Stimulated activated CD4-positive, alpha-beta T cell treated with anti-CD3 and anti-CD28 coated beads, TNF-alpha, amount 100 ng/mL, for 1 hour (primary cell): ENCODE measurements at places on chromosomes 16 and 17.

- no peak for DNase-seq
These were observed at the start of gene AANAT for GRCh38 chr17:76467366-76467765. TSS of gene AANAT (plus strand) at chr17:76467603. CDS start at chr17:76468747, 1,144 bp downstream.

DNA sequence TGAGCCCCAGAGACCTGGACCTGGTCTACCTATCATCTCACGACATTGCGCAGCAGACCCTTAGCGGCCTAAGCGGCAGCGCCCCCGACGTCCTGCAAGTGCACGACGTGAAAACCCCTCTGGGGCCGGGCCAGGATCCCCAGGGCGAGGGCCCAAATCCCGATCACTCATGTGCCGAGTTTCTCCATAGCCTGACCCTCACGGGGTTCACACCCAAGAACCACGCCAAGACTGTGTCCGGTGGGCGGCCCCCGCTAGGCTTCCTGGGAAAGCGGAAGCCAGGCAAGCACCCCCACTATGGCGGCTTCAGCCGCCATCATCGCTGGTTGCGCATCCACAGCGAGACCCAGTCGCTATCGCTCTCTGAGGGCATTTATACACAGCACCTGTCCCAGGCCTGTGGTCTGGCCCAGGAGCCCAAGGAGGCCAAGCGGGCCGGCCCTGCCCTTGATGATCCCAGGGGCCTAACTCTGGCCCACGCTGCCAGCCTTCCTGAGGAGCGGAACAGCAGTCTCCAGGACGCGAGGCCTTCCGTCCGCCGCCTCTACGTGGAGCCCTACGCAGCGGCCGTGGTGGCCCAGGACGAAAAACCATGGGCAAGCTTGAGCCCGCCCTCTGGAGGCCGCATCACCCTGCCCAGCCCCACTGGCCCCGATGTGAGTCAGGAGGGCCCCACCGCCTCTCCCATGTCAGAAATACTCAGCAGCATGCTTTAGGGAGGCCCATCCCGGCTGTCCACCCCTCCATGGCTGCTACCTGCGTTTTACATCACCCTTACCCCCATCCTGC, 82.8 kb upstream of the NOG start:
- DNase-seq: no peak

GRCh38 chr17:66371561-66371960, 69.1 kb downstream of the PRKCA start:
- DNase-seq: no peak

DNA sequence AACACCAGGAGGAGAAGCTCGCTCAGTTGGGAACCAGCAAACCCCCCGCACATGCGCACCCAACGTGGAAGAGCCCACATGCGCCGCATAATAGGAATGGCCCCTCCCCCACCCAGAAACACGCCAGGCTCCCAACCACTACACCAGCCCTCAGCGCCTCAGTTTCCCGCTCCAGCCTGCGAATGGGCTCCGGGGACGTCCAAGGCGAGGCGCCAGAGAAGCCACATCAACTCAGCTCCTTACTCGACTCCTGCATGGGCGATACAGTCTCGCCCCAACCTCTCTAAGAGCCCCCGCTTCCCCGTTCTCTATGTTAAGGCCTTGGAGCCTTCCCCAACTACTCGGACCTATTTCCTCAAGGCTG, 504 bp downstream of the SRSF1 start:
- peak; percentile 10 for DNase-seq

DNA sequence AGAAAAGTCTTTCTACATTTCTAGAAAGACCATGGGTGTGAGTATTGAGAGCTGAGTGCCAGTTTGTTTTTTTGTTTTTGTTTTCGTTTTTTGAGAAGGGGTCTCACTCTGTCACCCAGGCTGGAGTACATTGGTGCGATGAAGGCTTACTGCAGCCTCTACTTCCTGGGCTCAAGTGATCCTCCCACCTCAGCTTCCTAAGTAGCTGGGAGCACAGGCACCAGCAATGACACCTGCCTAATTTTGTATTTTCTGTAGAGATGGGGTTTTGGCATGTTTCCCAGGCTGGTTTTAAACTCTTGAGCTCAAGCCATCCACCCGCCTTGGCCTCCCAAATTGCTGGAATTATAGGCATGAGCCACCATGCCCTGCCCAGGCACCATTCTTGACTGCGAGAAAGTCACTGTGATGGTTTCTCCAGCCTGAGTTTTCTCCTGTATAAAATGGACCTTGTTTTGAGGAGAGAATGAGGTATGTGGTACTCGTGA, 673.8 kb downstream of the MAF start:
- no peak for DNase-seq

GRCh38 chr16:67430977-67431774, at the start of gene HSD11B2:
TSS of gene HSD11B2 (plus strand) at chr16:67431121. CDS start at chr16:67431249, 128 bp downstream.
- no peak for DNase-seq

- no peak for DNase-seq
These were observed 970 bp downstream of the EPN2 start for GRCh38 chr17:19238167-19238505.

GRCh38 chr17:78672005-78672404, 94.8 kb upstream of the DNAH17 start:
- no peak for DNase-seq

DNA sequence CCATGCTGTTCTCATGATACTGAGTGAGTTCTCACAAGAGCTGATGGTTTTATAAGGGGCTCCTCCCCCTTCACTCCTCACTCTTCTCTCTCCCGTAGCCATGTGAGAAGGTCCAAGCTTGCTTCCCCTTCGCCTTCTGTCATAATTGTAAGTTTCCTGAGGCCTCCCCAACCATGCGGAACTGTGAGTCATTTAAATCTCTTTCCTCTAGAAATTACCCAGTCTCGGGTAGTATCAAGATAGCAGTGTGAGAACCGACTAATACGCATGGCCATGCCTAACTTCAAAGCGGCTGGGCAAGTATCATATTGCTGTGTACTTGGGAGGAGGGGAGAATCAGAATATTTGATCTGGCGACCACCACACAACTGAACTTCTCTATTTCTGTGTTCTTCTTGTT, 88.3 kb downstream of the PRKCB start:
- DNase-seq: no peak

GRCh38 chr17:9195411-9195810, 174.1 kb downstream of the NTN1 start:
- no peak for DNase-seq

GRCh38 chr17:34895383-34895782, 65.9 kb downstream of the CCT6B start:
- DNase-seq: no peak

- no peak for DNase-seq
These were observed 705 bp downstream of the FOXK2 start for GRCh38 chr17:82519971-82520903.

DNA sequence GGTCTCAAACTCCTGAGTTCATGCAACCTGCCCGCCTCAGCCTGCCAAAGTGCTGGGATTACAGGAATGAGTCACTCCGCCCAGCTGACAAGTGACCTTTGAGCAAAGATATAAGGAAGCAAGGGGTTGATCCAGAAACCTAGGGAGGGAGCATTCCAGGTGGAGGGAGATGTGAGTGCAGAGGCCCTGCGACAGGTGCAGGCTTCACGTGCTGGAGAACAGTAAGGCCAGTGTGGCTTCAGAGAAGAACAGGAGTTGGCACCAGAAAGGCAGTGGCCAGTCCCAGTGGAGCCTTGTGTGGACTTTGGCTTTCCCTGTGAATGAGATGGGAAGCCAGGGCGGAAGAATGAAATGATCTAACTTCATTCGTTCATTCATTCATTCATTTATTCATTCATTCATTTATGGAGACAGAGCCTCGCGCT, 73.6 kb upstream of the HAS3 start:
- DNase-seq: no peak

GRCh38 chr17:57400648-57401047, 144.3 kb downstream of the MSI2 start:
- no peak for DNase-seq

DNA sequence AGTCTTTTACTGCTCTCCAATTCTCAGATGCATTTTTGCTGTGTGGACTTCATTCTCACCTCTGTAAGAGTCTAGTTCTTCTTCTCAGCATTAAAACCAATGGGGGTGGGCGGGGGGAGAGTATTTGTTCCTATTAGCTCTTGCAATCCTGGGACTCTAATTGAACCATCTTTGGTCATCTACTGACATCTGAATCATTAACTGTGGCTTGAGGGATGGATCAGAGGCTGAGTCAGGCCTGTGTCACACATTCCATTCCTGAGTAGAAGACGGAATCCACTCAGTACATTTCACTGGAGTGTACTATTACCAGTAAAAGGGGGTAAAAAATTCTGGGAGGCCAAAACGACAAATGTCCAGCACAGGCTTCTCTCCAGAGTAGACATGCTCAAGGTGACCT, 12.8 kb upstream of the ZNF23 start:
- no peak for DNase-seq

DNA sequence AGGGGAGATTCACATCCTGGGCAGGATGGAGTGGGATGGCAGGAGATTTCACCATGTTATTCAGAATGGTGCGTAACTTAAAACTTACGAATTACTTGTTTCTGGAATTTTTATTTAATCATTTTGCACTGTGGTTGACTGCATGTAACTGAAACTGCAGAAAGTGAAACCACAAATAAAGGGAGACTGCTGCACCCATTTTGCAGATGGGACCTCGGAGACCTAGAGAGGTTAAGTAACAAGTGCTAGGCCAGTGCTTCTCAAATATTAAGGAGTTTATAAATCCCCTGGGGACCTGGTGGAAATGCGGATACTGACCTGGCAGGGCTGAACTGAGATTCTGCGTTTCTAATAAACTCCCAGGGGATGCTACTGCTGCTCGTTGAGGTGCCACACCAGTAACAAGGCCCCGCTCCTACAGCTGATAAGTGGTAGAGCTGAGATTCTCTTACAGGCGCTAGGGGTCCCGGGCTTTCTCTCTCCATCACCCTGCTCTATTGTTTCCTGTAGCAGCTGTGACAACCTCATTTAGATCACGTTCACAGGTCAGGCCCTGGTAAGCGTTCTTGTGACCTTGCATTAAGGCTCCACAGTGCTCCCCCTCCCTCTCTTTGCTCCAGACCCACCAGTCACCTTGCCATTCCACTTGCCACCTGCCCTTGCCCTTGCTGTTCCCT, 167.1 kb upstream of the CDH13 start:
- no peak for DNase-seq

DNA sequence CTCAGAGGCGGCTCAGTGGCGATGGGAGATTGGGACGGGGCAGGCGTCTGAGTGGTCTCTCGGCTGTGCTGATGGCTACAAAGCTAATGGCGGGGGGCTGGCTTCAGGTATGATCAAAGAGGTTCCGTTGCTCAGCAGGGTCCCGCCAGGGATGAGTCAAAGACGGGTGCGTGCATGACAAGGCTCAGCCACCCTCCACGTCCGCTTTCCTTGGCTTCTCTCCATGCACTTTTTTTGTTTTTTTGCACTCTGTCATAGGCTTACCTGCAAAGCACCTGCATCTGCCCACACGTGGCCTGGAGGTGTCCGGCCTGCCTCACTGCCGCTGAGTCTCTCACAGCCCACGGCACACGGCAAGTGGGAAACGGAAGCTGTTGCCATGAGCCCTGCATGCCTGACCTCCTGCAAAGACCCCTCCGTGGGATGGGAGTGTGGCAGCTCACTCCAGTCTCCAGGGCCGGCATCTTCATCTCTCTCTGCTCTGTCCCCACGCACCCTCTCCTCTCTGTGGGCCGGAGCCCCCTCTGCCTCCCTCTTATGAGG, 85.5 kb upstream of the ZNF469 start:
- DNase-seq: no peak

DNA sequence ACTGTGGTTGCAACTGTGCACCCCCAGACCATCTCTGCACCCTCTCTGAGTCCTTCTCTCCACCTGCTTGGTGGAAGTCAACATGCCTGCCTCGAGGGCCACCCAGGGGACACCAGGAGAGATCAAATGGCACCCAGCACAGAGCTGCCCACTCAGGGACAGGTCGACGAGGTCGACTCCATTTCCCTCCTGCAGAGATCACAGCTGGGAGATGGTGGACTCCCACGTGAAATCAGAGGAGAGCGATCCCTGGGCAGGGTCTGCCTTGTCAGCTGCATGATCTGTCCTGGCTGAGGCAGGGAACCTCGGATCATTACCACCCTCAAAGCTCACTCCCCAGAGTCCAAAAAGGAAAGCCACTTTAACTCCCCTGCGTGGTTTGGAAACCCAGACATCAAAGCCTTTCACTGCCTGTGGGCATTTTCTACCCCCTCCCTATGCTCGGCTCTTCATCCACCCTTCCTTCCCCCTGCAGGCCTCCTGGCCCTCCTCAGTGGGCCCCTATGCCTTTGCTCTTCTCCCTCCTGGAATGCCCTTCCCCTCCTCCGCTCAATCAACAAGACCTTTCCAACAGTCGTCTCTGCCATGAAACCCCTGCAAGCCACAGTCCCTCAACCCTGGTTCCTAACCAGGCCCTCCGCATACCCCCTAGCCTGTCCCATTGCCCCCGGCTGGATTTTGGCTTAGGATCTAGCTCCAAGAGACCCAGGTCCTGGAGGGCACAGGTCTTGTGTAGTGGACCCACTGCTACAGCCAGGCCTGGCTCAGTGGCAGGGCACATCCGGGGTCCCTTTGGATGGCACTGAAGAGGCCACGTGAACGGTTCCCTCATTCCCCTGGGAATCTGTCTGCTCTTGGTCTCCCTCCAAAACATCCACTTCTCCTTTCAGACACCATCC, 103.8 kb upstream of the RPL38 start:
- DNase-seq: no peak

DNA sequence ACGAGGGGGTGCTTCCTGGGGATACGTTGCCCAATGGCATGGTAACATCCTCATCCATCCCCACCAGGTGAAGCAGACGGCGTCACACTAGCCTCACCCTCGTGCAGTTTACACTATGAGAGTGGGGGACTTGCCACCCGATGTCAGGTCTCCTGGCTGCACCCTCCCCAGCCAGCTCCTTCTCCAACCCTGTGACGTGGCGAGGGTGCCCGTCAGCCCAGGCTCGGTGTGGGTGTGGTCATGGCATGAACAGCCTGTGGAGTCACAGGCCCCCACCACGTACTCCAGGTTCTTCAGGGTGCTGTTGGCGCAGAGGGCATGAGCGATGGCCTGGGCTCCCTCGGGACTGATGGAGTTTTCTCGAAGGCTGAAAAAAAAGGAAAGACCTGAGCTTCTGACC, 28.3 kb downstream of the NLRC3 start:
- no peak for DNase-seq

GRCh38 chr17:35709874-35710273, 21.6 kb upstream of the RASL10B start:
- no peak for DNase-seq

DNA sequence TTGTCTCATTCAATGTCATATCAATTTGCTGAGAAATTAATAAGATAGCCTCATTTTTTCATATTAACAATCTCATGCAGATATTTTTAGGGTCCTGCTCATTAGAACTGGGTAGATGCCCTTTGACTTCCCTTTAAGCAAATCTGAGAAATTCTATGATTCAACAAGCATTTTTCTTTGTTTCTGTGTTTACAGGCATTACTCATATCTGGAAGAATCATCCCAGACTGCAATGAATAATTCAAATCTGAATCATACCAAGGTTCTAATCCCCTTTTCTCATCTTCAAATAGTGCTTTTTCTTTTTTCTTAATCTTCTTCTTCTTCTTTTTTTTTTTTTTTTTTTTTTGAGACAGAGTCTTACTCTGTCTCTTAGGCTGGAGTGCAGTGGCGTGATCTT, 69.2 kb upstream of the KIFC3 start:
- DNase-seq: no peak
